Liver (tissue), 10 donors: ENCODE measurements at places on chromosomes 5 and 9. TPM values are rescaled to one million over a fixed set of nuclear protein-coding genes. Genes with fewer than 3 reads are reported as not detected.

SLC6A7 gene
- not detected for total RNA-seq

CAVIN4 gene
- total RNA-seq = 0.08 TPM

FBXO10 gene
- 5.4 TPM for total RNA-seq

OR1J2 gene
- total RNA-seq = not detected

GBGT1 gene
- 3.4 TPM for total RNA-seq

SHC3 gene
- total RNA-seq = 0.05 TPM

PDLIM4 gene
- 0.25 TPM for total RNA-seq

PROB1 gene
- total RNA-seq = 0.28 TPM

ZNG1F gene
- total RNA-seq = 3.9 TPM

MLANA gene
- total RNA-seq = 0.25 TPM

ZNF622 gene
- 18.7 TPM for total RNA-seq

PCDHGB1 gene
- 0.75 TPM for total RNA-seq

LECT2 gene
- 93.8 TPM for total RNA-seq

SLC9A3 gene
- 0.65 TPM for total RNA-seq

ALDOB gene
- total RNA-seq = 1,744 TPM

DMRTA1 gene
- 1.4 TPM for total RNA-seq

EMB gene
- 2.8 TPM for total RNA-seq

PSAT1 gene
- 57.1 TPM for total RNA-seq

EFNA5 gene
- 0.50 TPM for total RNA-seq

TNC gene
- total RNA-seq = 6.3 TPM

ATG12 gene
- total RNA-seq = 43.1 TPM

SOHLH1 gene
- total RNA-seq = not detected

CA9 gene
- total RNA-seq = 0.47 TPM

LAMC3 gene
- 5.9 TPM for total RNA-seq

PDE8B gene
- 0.59 TPM for total RNA-seq

LCN6 gene
- total RNA-seq = not detected

ECSCR gene
- total RNA-seq = 3.6 TPM

C1QTNF3 gene
- total RNA-seq = 6.2 TPM

PTGES gene
- total RNA-seq = 0.47 TPM

SLC6A3 gene
- not detected for total RNA-seq

PCDHGA4 gene
- 0.92 TPM for total RNA-seq

CDH10 gene
- not detected for total RNA-seq

KIF4B gene
- 0.05 TPM for total RNA-seq

KCNIP1 gene
- 0.08 TPM for total RNA-seq

EIF4E1B gene
- total RNA-seq = not detected

NUTM2F gene
- total RNA-seq = not detected

BARHL1 gene
- not detected for total RNA-seq

NR5A1 gene
- not detected for total RNA-seq

NR4A3 gene
- total RNA-seq = 0.08 TPM

DNAH5 gene
- total RNA-seq = 14.8 TPM

TAL2 gene
- 0.19 TPM for total RNA-seq

SPATA31C1 gene
- 0.05 TPM for total RNA-seq

SPINK4 gene
- total RNA-seq = 0.70 TPM

TLN1 gene
- total RNA-seq = 149 TPM
